ENCODE measurements at places on chromosomes 6 and 20. TPM values are rescaled to one million over a fixed set of nuclear protein-coding genes. Genes with fewer than 3 reads are reported as not detected.

DNA sequence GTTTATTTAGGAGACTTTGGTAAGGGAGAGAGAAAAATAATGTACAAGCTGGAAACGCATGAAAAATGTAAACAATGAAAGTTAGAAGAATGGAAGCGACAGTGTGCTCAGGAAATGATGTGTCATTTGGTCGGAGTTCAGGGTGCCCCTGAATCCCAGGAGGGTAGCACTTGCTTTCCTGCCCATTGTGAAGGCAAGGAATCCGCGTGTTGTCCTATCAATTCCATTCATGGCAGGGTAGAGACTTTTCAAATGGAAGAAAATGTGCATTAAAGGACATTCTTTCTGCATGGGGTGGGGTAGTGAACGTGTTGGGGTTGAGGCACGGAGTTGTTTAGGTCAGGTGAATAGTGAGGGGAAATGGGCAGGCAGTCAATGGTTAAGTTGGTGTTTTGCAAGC, 33.7 kb downstream of the GCNT2 start:
- H3K27me3 ChIP-seq: no peaks in the 10 kb centered on the region
- H3K36me3 ChIP-seq: no peaks in the 10 kb centered on the region
- no peak for DNase-seq
- H3K4me1 ChIP-seq: no peaks in the 10 kb centered on the region
- peak overlapping the region; percentile 38 for H3K27ac ChIP-seq

The DEFB115 gene
- not detected for total RNA-seq

The GNRH2 gene
- not detected for total RNA-seq

The LYRM4 gene
- total RNA-seq: 6.3 TPM

The CNR1 gene
- 33.8 TPM for total RNA-seq

DNA sequence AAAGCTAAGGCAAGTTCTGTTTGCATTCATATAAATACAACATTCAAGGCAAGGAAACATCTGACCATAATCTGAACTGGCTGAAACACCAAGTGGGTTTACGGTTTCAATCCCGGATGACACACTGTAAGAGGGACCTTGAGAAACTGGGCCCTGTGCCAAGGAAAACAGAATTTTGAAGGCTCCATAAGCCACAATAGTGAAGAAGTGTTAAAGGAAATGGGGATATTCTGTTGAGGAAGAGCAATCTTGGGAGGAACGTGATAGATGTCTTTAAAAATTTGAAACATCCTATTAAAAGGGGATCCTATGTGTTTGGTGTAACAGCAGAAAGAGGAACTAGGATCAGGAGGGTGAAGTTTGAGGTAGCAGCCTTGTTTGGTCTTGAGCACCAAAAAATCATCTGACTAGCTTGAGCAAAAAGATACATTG, 82.4 kb upstream of the TAB2 start:
- no peak for DNase-seq
- no peak overlapping the region for H3K4me3 ChIP-seq
- H3K36me3 ChIP-seq: no peaks in the 10 kb centered on the region
- peaks cover 8% of the 10 kb centered on the region for H3K4me1 ChIP-seq
- no peak overlapping the region for H3K27ac ChIP-seq
- no peaks in the 10 kb centered on the region for H3K27me3 ChIP-seq

The PRDM13 gene
- total RNA-seq: not detected

- H3K27me3 ChIP-seq: no peaks in the 10 kb centered on the region
- H3K36me3 ChIP-seq: no peaks in the 10 kb centered on the region
- H3K4me3 ChIP-seq: no peak overlapping the region
- H3K27ac ChIP-seq: no peak overlapping the region
Observed at GRCh38 chr6:106659859-106660258, 30.5 kb downstream of the QRSL1 start.

- no peak for DNase-seq
- H3K36me3 ChIP-seq: peaks cover 15% of the 10 kb centered on the region
Observed at GRCh38 chr20:38094373-38094891, 60.9 kb downstream of the RPRD1B start.

The SCRT2 gene
- total RNA-seq: not detected

The LTB gene
- not detected for total RNA-seq

- H3K36me3 ChIP-seq: no peaks in the 10 kb centered on the region
- H3K4me3 ChIP-seq: no peak overlapping the region
Observed at GRCh38 chr6:129992881-129993280, 25.5 kb upstream of the L3MBTL3 start.

GRCh38 chr6:96659084-96659845, 96.3 kb downstream of the FHL5 start:
- no peak for DNase-seq
- no peak overlapping the region for H3K4me3 ChIP-seq
- H3K27me3 ChIP-seq: no peaks in the 10 kb centered on the region
- H3K27ac ChIP-seq: no peak overlapping the region
- H3K36me3 ChIP-seq: no peaks in the 10 kb centered on the region
- H3K4me1 ChIP-seq: no peaks in the 10 kb centered on the region

- H3K36me3 ChIP-seq: no peaks in the 10 kb centered on the region
- DNase-seq: no peak
- no peak overlapping the region for H3K4me3 ChIP-seq
- no peaks in the 10 kb centered on the region for H3K4me1 ChIP-seq
- no peak overlapping the region for H3K27ac ChIP-seq
Observed at GRCh38 chr6:21164768-21165326, 428.7 kb upstream of the SOX4 start.

DNA sequence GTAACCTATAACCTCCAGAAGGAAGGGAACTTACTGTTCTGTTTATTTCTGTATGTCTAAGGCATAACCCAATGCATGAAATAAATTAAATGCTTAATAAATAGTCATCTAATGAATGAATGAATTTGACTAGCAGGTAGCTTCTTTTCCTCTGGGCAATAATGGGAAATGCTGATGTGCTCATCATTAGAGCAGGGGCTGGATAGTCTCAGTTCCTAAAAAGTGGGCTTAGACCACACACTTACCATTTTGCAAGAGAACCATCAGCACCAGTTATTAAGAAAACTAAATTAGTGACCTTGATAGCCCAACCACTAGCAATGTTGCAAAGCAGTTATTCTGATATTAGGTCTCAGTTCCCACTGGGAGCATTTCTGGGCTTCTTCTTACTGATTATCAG, 449.7 kb downstream of the CDC5L start:
- DNase-seq: no peak
- no peak overlapping the region for H3K4me3 ChIP-seq
- H3K27me3 ChIP-seq: no peaks in the 10 kb centered on the region
- no peaks in the 10 kb centered on the region for H3K4me1 ChIP-seq
- no peak overlapping the region for H3K27ac ChIP-seq
- no peaks in the 10 kb centered on the region for H3K36me3 ChIP-seq

GRCh38 chr6:108868647-108869046, 20.4 kb downstream of the ARMC2 start:
- no peak overlapping the region for H3K27ac ChIP-seq
- no peaks in the 10 kb centered on the region for H3K4me1 ChIP-seq

The MAN1A1 gene
- 43.7 TPM for total RNA-seq

- H3K4me1 ChIP-seq: peaks cover 6% of the 10 kb centered on the region
- no peaks in the 10 kb centered on the region for H3K27me3 ChIP-seq
- H3K4me3 ChIP-seq: peak overlapping the region; percentile 70
- no peaks in the 10 kb centered on the region for H3K36me3 ChIP-seq
- peak overlapping the region; percentile 65 for H3K27ac ChIP-seq
- DNase-seq: peak; percentile 89
Observed at GRCh38 chr6:28218312-28219248, 6.5 kb upstream of the ZSCAN9 start.

The FAM209A gene
- not detected for total RNA-seq

The SLC24A3 gene
- total RNA-seq: 4.5 TPM

The NHLRC1 gene
- total RNA-seq: 4.9 TPM

The MEP1A gene
- total RNA-seq: 2,426 TPM

The RAB44 gene
- 3.3 TPM for total RNA-seq

The HLA-DOA gene
- total RNA-seq: 0.95 TPM

DNA sequence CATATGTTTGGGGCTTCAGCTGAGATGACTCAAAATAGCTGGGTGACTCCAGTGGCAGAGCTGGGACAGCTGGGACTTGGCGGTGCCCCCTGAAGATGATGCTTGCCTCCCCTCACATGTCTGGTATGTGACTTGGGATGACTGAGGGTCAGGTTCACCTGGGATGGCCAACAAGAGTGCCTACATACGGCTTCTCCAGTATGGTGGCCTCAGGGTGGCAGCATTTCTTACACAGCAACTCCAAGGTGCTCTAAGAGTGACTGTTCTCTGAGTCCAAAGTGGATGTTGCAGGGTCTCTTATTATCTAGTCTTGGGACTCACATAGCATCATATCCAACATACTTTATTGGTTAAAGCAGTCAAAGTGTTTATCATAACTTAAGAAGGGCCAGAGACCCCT, 87.8 kb upstream of the CENPW start:
- no peak overlapping the region for H3K4me3 ChIP-seq
- DNase-seq: no peak
- no peaks in the 10 kb centered on the region for H3K36me3 ChIP-seq

The PHF3 gene
- total RNA-seq: 77.2 TPM

The MTCH1 gene
- 127 TPM for total RNA-seq

GRCh38 chr6:47248446-47248845, 61.3 kb downstream of the TNFRSF21 start:
- no peaks in the 10 kb centered on the region for H3K4me1 ChIP-seq
- H3K27me3 ChIP-seq: no peaks in the 10 kb centered on the region
- H3K36me3 ChIP-seq: no peaks in the 10 kb centered on the region
- no peak overlapping the region for H3K4me3 ChIP-seq

The MARCKS gene
- 42.9 TPM for total RNA-seq

The ADTRP gene
- 187 TPM for total RNA-seq

All from Peyer's patch (tissue), 4 donors.